ENCODE measurements at places on chromosomes 2 and 18.
A peak's percentile ranks its signal among the peaks of the same experiment; 100 is the strongest.

- no peak for DNase-seq
These were observed 419.8 kb upstream of the FIGN start for GRCh38 chr2:164155558-164155957.

GRCh38 chr2:19786408-19787058 lies 115.2 kb downstream of the TTC32 start:
- no peak for DNase-seq

DNA sequence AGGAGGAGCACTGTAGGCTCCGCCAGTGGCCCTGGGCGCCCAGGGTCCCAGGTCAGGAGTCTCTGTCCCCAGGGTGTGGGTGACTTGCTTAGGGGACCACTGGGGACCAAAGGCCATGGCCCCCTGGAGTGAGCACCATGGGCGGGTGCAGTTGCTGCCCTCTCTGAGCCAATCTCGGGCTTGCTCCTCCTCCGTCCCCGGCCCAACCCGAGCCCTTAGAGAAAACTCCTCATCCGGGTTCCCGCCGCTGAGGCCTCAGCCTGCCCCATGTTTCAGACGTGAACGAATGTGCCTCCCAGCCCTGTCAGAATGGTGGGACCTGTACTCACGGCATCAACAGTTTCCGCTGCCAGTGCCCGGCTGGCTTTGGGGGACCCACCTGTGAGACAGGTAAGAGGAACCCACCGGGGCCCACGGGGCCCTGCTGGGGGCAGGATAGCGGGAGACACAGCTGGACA lies 38.6 kb downstream of the SNED1 start:
- DNase-seq: no peak

GRCh38 chr2:189037518-189037917 lies 63.3 kb downstream of the COL3A1 start:
- DNase-seq: no peak

DNA sequence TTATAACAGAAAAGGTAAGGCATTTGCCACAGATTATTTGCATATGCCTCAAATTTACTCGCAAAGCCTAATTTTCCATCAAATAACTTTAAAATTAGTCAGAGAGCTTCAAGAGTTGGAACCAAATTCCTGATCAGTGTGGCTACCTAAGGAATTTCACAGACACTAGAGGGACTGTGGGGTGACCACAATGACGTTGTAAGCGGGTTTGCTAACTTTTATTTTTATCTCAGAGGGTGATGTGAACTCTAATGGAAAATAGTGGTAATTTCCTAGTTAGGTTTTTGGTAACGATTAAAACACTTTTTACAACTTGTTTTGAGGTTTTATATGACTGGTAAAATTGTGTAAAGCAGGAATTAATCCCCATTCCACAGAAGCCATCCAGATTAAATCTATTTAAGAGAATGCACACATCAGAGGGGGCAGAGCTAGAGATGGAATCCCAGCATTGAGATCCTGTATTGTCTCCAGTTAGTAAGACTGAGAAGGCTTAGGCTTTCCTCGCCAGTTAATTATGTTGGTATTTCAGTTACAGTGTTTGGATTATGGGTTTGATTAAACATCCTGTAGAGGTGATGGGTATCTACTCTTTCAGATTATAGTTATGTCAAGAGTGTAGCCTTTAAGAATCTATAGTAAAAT lies 129.0 kb downstream of the GPD2 start:
- DNase-seq: peak; percentile 32

GRCh38 chr2:70412294-70413070 lies 110.6 kb upstream of the FAM136A start:
- DNase-seq: no peak

- no peak for DNase-seq
These were observed 248.2 kb upstream of the SLC39A10 start for GRCh38 chr2:195408811-195409210.

- no peak for DNase-seq
These were observed 20.3 kb downstream of the SEC11C start for GRCh38 chr18:59159986-59160385.

DNA sequence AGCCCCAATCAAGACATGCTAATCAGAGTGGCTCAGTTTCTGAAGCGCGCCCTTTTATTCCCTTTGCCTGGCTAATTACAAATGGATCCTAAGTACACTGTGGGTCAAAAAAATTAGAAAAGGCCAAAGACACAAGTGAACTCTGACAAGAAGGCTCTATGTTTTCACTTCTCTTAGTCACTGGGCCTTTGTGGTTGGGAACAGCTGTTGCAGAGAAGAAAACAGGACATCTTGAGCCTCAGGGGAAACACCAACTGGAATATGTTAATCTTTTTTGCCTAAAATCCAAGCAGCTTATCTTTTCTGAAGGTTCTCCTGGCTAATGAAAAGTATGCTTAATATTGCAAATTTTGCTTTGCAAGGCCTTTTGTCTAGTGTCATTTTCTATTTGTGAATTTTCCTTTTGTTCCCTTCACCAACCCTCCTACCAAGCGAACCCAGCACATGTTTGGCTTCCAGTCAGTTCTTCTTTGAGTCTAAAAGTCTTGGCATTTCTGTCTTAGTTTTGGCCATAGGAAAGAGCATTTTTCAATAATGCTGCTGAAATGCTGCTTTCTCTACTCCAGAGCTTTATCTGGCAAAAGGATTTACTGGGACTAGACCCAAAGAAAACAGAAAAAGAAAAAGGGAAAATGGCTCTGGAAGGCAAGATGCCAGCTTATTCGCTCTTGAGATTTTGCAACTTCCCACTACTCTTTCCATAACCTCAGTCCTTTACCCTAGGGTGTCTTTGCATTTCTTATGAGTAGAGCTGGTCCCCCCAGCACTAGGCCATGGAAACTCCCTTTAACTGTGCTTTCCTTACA lies 440.2 kb upstream of the ST6GAL2 start:
- peak; percentile 21 for DNase-seq

GRCh38 chr18:36191286-36191685 lies 4.0 kb downstream of the MOCOS start:
- no peak for DNase-seq

Measured in amniotic stem cell (primary cell).